ENCODE measurements at places on chromosomes 11 and 22.

DNA sequence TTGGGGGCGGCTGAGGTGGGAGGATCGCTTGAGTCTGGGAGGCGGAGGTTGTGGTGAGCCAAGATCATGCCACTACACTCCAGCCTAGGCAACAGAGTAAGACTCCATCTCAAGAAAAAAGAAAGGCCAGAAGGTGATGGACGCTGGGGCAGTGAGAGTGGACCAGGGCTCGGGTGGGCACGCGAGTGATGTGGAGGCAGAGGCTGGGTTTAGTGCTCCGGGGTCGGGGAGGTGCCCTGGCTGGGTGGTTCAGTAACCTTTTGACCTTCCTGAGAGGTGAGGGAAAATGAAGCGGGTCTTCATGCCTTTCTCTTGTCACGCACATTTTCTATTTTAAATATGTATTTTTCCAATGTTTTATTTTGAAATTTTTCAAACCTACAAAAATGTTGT lies 45.1 kb downstream of the ST14 start:
- DNase-seq = no peak

DNA sequence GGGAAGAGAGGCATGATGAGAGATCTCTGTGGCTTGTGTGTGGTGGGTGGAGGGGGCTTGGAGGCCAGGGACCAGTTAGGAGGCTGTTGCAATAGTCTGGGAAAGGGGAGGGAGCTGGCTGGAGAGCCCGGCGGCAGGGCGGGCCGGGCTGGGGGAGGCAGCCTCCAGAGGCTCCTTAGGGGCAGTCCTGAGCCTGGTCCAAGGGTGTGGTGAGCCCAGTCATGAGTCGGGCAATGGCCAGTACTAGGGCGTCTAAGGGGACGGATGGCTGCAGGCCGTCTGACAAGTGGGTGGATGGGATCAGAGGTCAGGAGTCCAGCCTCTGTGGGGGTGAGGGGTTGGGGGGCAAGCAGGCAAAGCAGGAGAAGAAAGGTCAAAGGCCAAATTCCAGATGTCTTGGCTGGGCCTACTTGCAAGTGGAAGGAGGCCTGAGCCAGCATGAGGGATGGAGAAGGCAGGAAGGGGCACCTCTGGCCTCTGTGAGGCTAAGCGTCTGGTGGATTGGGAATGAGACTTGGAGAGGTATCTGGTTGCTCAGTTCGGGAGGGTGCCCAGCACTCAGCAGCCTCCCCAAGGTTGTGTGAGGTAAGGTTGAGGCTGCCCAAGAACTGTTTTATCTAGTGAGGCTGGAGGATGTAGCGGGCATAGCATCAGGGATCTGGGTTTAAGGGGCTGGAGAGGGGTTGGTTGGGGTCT lies 6.0 kb upstream of the CD248 start:
- no peak for DNase-seq

DNA sequence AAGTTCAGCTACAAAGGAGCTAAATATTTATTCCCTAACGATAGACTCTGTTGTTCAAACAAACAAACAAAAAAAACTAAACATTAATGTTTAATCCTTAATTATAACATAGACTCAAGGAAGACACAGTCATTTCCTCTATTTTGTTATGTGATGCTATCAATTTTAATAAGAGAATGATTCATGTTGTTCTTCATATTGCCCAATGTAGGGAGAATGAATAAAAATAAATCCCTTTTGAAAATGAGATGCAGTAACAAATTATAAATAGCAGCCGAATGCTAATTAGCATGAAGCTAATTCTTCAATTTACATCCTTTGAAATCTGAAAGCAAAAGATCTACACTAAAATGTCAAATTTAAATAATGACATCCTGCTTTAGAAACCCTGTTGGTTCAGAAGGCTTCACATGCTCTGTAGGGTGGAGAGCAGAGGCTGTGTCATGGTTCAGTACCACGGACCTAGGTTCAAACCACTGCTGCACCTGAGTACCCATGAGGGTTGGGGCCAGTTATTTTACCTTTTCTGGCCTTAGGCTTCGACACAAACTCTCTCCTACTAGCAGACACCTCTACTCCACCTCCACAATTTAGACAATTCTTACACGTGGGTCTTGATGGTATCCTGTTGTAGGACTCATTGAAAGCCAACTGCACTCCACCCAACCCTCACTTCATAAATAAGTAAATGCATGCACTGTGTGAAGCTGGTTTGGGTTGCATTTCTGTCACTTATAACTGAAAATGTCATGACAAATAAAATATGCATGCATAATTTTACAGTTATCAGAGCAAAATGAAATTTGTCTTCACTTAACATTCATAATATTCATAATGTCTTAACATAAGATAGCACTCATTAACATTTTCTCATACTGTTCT lies 89.0 kb downstream of the RRAS2 start:
- no peak for DNase-seq

- no peak for DNase-seq
Observed at GRCh38 chr11:134008634-134009071, 51.9 kb upstream of the IGSF9B start.

- no peak for DNase-seq
Observed at GRCh38 chr11:8291421-8292350, 28.0 kb upstream of the LMO1 start.
